ENCODE measurements at places on chromosomes 2 and 18.
A peak's percentile ranks its signal among the peaks of the same experiment; 100 is the strongest.

GRCh38 chr2:117726747-117727146 is 87.7 kb upstream of the DDX18 start:
- DNase-seq, result no peak

DNA sequence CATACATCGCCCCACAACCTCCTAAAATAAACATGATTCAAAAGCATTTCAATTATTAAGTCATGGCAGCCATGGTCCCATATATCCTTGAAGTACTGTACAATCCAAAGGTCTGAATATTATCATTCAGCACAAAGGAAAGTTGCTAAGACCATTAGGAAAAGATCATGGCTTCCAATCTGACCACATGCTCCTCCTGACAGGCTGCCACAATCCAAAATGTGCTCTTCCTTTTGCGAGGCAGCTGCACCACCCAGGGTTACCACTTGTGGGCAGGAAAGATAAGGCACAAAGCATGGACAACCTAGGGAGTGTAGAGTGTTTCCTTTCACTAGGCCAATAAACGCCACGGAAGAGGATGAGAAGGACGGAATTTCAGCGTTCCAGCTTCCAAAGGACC is 5.4 kb downstream of the BOLA3 start:
- peak; percentile 20 for DNase-seq

GRCh38 chr2:217826520-217826919 is 176.3 kb downstream of the TNS1 start:
- no peak for DNase-seq

DNA sequence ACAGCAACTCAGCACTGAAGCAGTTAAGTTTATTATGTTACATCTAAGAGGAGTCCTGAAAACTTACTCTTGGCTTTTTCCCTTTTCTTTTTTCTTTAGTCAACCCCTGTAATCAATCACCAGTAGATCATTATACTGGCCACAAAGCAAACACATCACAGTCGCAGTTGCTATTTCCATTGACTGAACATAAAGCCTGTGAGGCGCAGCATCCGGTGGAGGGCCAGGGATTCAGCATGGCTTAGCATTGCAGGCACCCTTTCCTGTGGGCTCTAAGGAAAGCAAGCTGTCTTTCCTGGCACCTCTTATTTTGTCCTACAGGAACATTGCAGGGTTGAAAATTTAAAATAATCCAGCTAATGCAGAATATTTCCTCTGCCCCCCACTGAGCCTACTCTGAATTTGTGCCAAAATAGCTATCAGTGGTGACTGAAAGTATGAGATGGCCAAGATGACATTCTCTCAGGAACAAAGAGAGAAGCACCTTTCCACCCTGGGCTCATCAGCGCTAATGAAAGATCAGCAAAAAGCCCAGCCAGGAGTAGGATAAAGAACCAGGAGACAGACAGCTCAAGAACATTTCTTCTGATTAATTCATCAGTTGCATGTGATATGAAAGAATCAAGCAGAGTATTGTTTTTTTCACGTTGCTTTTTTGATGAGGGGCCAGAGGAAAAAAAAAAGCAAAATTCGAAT is 85.3 kb upstream of the SULT1C3 start:
- no peak for DNase-seq

DNA sequence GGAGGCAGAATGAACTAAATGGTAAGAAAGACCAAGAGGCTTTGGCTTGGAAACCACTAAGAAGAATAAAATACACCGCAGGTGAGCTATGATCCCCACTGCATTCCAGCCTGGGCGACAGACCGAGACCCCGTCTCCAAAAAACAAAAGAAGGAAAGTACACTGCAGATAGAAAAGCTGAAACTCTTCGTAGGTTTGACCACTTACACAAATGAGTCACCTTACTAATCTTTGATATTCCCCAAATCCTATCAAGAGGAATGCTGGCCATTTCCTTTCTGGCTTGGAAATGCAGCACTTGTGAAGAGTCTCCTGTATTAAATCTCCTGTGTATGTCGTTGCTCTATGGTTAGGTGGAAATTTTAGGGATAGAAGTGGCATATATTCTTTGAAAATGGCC is 108.8 kb downstream of the MTCL1 start:
- DNase-seq, result no peak

- no peak for DNase-seq
These were observed 92.4 kb upstream of the ITGA6 start for GRCh38 chr2:172334988-172335387.

GRCh38 chr2:59956981-59957380 is 596.5 kb downstream of the BCL11A start:
- no peak for DNase-seq

DNA sequence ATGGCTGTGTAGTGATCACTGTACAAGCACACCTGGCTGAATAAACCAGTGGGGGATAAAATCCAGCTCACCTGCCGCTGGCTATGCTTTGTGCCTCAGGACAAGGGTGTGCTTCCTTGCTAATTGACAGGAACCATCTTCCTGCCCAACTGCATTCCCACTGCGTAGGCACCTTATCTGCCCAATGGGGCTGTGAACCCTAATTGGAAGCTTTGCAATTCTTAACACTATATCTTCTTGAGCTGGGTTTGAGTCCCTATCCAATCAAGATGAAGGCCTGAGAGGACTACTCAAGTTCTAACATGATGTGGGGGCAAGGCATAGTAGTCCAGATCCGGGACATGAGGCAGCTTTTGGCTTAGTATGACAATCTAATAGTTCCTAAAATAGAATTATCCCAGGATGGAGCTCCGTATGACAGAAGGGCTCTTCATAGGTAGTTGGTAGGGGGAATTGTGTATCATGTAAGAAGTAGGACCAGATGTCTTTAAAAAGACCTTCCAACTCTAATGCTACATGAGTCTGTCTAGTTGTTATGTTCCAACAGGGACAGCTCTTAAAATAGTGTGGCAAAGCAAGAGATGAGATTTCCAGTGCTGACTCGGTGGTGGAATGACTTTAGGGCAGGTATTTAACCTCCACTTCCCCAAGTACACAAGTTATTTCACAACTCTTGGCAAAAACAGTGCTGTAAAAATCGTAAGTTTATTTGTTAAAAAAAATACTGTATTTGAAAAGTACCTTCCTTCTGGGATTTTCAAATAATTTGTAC is 2.3 kb upstream of the TMEM150A start:
- DNase-seq, result no peak

GRCh38 chr18:10074110-10074509 is 160.3 kb downstream of the VAPA start:
- DNase-seq, result no peak

- DNase-seq, result peak; percentile 48
These were observed 69.6 kb downstream of the EML4 start for GRCh38 chr2:42238644-42239288.

DNA sequence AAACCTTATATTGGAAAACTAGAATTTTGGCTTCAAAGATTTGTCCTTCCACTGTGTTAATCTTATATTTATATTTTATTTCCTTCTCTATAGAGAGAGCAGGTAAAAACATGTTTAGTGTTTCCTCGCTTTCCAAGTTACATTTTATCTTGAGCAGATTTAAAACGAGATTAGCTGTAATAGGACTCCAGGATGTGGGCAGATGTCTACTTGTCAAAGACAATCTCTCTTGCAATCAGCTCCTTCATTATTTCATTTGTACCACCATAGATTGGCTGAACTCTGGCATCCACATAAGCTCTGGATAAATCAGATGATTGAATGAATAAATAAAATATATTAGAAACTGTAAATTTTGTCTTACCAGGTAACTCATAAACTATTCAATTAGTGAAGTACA is 17.5 kb upstream of the KANSL1L start:
- no peak for DNase-seq

DNA sequence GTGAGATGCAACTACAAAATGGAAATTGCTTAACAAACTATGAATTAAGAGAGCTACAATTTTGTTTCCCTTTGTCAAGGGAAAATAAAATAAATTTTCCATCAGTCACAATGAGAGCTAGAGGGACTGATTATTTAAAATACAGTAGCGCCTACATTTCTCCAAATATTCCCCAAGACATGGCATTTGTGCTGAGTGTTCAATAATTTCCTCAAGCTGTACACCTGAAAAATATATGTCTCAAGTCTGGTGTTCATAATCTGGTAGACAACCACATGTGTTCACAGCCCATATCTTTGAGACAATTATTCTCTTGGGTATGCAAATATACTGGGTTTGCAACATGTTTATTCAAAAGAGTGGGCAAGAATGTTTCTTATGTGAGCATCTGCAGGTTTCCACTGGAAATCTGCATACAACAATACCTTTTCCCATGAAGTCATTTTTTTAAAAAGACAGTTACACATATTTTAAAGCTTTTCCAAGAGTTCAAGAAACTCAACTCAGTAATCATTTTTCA is 240.1 kb upstream of the VRK2 start:
- no peak for DNase-seq

GRCh38 chr2:3840611-3841155 is 137.3 kb downstream of the DCDC2C start:
- DNase-seq, result no peak

GRCh38 chr18:34942276-34942675 is 98.9 kb upstream of the MAPRE2 start:
- no peak for DNase-seq

GRCh38 chr2:105683011-105683492 is 61.7 kb upstream of the NCK2 start:
- no peak for DNase-seq

GRCh38 chr2:150937030-150937429 is 324.6 kb downstream of the RBM43 start:
- no peak for DNase-seq

- no peak for DNase-seq
These were observed 68.0 kb upstream of the RIOK3 start for GRCh38 chr18:23384778-23385736.

DNA sequence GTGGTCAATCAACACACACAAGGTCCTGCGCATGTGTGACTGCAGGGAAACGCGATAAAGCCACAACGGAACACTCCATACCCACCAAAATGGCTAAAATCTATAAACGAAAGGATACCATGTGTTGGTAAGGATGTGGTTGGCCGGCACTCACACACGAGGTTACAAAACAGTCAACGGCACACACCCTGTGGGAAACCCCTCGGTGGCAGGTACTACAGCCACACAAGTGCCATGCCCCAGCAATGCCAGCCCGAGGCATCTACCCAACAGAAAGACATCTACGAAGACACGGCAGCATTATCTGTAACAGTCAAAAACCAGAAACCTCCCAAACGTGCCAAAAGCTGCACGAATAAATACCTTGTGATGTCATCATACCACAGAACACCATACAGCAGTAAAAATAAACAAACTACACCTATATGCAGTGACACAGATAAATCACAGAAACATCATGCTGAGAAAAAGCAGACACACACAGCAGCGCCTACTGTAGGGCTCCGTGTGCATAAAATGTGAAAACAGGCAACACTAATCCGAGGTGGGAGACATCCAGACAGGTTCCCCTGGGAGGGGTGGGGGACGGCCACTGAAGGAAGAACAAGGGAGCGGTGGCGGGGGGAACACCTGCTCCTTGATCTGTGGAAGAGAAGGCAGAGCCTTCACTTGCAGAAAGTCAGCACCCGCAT is 36.7 kb downstream of the HDAC4 start:
- DNase-seq, result no peak

DNA sequence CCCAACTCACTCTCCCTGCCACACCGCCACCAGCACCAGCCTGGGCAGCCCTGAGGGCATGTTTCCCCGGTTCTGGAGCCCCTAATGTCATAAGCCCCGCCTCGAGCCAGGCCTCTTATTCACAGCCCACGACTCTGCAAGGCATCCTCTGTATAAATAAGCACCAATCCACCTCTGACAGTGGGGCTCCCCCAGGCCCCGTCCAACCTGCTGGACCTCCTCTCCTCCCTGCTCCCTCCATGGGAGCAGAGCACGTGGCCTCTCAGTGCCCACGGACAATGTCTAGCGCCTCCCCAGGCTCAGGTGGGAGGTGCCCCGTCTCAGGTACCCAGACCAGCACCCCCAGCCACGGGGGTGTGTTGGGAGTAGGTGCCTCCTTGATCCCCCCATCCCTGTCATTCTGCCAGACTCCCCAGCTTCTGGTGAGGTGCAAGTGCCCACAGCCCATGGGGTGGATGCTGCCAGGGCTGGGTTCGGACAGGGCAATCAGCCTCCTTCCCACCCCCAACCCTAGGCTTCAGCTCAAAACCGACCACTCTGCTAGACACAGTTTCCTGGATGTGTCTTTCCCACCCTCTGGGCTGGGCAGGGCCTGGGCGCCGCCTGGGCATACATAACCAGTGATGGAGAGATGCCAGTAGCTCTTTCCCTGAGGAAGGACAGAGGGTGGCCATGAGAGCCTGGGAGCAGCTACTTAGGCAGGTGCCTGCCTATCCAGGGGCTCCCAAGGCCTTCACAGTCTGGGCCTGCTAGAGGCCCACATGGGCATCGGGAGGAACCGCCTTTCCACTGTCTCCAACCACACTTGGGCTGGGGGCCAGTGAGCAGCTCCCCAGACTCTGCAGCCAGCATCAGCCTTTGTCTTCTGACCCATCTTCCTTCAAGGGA is 1.6 kb upstream of the ADRA2B start:
- DNase-seq, result no peak

GRCh38 chr2:118878531-118879149 is 31.2 kb upstream of the EN1 start:
- DNase-seq, result no peak

DNA sequence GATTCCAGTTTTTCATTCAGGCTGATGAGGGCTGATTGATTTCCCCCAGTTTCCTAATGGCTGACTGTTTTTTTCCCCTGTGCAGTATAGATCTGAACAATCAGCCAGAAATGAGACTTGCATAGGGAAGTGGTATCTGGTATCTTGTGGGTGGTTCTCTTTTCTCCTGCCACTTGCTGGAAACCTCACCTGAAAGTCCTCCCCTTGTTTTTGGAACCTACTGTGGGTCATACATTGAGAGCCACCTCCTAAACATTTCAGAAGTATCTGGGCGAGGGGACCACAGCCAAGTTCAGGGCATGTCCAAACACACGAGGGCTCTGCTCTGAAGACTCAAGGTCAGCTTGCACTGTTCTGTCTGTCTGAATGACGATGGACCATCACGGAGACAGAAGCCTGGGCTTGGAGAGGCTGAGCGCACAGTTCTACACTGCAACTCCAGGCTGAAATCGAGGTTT is 19.3 kb downstream of the ALPK2 start:
- DNase-seq, result no peak

DNA sequence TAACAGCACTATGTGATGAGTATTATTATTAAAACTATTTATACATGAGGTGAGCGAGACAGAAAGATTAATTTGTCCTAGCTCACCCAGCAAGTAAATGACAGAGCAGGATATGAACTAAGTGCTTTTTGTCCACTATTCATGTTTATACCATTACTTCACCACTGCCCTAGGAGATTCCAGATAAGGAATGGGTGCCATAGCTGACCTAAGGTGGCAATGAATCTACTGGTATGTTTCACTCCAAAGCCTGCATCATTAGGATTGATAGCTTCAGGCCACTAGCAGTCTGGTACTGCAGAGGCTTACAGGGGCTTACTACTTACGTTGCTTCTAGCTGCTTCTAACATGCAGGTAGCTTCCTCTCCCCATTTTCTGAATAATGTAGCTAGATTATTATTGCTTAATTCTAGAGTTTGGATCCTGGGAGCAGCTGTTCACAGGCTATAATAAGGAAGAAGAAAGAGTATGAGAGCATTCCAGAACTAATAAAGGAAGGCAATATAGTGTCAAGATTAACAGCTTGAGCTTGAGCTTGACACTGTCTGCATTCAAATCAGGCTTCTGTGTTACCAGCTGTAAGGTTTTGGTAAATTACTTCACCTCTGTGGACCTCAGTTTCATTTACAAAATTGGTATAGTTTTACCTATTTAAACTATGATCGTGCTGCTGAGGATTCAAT is 153.7 kb downstream of the GALNT3 start:
- DNase-seq, result no peak
